ENCODE measurements at places on chromosomes 7 and 10.

DNA sequence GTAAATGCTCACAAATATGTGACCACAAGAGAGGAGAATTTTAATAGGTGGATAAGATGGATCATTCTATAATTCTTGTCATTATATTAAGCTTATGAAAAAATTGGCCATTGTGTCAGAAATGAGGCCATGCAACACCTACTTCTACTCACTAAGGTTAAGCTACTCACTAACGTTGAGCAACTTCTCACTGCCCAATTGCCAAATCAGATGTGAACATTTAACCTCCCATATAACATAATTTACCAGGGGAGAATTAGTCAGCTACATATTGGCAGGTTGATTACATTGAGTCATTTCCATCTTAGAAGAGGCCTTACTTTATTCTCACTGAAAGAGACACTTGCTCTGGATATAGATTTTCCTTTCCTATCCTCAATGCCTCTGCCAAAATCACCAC is 211.2 kb upstream of the DGKB start:
- DNase-seq: no peak

DNA sequence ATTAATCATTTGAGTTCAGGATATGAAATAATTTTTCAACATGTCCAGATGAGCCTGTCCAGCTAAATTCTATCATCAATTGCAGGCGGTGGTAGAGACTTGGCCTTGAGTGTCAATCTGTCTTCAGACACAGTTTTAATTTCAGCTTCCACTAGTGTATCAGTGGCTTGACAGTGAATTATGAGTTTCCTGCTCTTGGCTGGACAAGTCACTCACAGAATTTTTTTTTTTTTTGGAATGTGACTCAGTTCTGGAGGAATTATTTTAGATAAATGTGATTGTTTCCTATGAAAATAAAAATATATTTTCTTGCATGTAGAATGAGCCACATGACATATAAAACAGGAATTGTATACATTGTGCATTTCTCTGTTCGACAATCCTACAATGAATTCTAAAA is 319.9 kb upstream of the AKR1E2 start:
- no peak for DNase-seq

DNA sequence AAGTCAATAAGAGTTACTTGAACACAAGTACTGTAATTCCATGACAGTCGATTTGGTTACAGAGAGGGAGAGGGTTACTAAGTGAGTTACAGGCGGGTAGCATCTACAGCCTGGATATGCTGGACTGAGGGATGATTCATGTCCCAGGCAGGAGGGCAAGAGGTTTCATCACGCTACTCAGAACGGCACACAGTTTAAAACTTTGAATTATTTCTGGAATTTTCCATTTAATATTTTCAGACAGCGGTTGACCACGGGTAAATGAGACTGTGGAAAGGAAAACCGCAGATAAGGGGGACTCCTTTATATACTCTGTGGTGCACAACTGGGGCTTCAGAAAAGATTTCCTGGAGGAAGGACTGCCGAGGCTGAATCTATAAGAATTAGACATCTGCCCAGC is 25.7 kb upstream of the LRRC4 start:
- DNase-seq: no peak

DNA sequence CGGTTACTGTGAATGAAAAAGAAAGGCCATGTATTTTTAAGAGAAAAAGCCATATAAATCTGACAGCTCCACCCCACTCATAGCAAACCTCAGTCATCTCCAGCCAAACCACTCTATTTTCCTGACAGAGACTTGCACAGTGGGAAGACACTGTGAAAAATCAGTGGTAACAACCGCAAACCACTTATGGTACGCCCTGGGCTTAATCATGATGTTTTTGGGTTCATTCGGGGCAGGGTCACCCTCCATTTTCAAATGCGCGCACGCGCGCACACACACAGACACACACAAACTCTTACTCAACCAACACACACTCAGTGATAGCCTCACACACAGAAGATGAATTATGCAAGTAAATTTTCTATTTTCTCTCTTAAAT is 82.1 kb upstream of the HPS1 start:
- no peak for DNase-seq

- peak; percentile 14 for DNase-seq
Observed at GRCh38 chr7:75771224-75771623, 787 bp downstream of the CCL26 start.

DNA sequence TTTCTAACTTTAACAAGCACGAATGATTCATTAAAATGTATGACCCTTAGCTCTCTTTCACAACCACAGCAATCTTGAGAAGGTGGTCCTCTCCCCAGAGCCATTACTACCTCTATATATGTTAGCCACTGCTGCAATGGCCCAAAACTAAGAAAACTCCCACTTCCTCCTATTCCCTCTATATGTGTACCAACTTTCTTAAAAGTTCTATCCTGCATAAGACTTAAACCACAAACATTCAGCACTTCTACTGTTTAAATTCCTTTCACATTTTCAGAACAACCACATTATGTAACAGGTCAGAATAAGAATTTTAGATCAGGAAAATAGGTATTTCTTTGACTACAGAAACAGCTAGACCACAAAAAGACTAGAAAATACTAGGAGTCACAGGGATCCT is 36.2 kb downstream of the WASL start:
- DNase-seq: no peak

- DNase-seq: peak; percentile 52
Observed at GRCh38 chr7:12712236-12712635, 24.8 kb downstream of the ARL4A start.

- peak; percentile 35 for DNase-seq
Observed at GRCh38 chr7:149741629-149742028, 31.8 kb downstream of the ZNF467 start.

GRCh38 chr7:34338961-34339526 is 319.0 kb upstream of the NPSR1 start:
- DNase-seq: no peak

DNA sequence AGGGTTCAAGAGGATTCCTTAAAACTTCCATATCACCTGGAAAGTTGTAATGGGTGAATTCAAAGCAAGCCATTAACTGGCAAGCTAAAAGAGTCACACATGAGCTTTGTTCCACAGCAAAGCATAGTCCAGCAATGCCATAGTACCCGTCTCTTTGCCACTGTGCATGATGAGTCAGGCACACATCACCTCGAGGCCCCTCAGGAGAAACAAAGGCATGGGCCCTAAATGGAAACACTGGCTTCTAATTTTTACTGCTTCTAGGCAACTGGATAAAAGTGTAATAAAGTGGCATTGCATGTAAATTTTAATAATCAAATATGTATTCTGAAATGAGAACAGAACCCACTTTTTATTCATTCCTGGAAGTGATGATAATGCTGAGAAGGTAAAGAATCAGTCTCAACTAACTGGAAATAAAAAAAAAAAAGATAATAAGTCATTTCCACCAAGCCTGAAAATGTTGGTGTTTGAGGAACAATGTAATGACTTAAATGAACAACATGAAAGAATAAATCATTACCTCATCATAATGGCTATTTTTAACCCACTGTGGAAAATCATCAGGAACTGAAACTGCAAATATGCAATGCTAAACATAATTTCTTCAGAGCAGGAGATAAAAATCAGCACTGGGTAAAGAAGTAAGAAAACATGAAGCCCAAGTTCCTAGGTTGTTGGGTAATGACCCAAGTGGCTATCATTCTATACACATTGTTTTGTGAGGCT is 104.9 kb downstream of the CDK6 start:
- peak; percentile 92 for DNase-seq

- DNase-seq: no peak
Observed at GRCh38 chr10:126876456-126876855, 28.8 kb upstream of the DOCK1 start.

DNA sequence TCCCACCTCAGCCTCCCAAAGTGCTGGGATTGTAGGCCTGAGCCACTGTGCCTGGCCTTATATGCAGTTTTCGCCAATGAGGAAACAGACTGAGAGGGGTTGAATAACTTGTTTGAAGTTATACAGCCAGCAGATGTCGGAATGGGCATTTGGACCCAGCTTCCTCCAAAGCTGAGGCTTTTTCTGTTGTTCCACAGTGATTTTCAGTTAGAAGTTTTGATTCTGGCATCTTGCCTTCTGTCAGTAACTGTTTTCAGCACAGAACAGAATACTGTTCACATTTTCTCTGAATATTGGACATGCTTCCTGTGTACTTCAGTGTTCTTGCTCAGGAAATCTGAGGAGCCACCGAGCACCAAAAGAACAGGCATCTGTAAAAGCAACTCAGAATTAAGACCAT is 287.2 kb downstream of the CAMK1D start:
- DNase-seq: no peak

DNA sequence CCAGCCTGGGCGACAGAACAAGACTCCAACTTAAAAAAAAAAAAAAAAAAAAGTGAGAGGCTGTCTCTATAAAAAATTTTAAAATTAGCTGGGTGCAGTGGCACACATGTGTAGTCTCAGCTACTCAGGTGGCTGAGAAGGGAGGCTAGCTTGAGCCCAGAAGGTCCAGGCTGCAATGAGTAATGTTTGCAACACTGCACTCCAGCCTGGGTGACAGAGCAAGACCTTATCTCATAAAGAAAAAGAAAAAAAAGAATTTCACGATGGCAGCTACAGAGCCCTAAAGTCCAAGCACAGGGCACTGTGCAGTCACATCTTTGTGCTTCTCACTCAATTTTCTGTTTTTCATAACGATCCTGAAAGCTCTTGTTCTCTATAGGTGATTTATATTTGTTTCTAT is 209.5 kb upstream of the KCTD7 start:
- DNase-seq: no peak

GRCh38 chr10:25142116-25142864 is 32.5 kb upstream of the GPR158 start:
- DNase-seq: no peak

- DNase-seq: no peak
Observed at GRCh38 chr10:78419481-78420265, 386.0 kb downstream of the RPS24 start.

DNA sequence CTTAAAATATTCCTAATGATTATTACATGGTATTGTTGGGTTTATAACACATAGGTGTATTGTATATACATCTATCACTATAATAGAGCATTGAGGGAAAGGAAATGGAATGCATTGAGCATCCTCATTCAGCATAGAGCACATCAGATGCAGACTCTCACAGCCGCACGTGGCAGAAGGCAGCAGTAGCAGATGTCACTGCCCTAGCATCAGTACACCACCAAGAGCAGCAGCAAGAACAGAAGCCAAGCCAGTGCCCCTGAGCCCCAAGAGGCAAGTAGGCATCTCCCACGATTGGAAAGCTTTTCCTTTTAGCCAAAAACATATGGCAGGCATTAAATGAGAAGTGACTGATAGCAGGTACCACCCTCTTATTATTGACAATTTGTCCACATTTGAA is 510.0 kb downstream of the TNS3 start:
- no peak for DNase-seq

GRCh38 chr10:45625879-45626278 is 46.7 kb downstream of the ZFAND4 start:
- no peak for DNase-seq
